ENCODE measurements at places on chromosomes 12 and 14.

DNA sequence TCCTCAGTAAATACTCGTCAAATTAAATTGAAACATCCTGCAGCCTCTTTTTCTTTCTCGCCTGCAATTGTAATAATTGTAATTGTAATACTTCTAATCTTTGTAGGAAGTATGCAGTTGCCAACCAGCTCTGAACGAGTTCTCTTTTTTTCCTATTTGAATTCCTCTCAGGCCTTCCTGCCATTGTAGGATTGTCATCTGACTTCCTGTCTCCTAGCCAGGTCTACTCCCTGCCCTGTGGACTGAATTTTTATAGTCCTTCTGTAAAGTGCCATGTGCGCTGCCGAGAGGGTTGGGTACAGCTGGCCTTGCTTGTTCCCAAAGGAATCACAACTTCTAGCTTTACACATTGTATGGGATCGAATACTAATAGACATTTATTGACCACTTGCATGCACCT lies 183.3 kb downstream of the SSPN start:
- no peak for DNase-seq

GRCh38 chr12:34287986-34288962 lies 266.0 kb downstream of the ALG10 start:
- DNase-seq: no peak

GRCh38 chr12:56766535-56766934 lies 3.4 kb downstream of the HSD17B6 start:
- DNase-seq: no peak

DNA sequence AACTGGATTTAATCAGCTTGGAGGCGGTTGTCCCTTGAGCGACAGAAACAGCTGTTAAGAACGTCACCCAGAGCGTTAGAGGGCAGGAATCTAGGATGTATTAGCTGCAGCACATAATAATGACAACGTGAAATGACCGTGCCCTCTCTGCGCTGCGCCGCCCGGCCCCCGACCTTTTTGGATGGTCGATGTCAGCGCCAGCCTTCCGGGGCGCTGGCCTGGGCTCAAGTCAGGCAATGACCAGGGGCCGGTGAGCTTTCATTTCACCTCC lies 427 bp upstream of the TMEM120B start:
- DNase-seq: no peak

GRCh38 chr14:65618996-65619395 lies 206.5 kb downstream of the FUT8 start:
- no peak for DNase-seq

GRCh38 chr12:99128246-99128802 lies 483.2 kb downstream of the APAF1 start:
- no peak for DNase-seq

GRCh38 chr12:96368233-96368632 lies 32.0 kb downstream of the CDK17 start:
- no peak for DNase-seq

DNA sequence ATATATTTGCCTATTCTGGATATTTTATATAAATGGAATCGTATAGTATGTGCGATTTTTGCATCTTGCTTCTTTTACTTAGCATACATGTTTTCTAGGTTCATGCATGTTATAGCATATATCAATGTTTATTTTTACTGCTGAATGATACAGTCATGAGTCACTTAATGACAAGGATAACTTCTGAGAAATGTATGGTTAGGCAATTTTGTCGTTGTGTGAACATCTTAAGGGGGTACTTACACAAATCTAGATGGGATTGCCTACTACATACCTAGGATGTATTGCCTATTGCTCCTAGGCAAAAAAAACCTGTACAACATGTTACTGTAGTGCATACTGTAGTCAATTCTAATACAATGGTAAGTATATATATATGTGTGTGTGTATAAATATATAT lies 8.8 kb downstream of the USP15 start:
- DNase-seq: no peak
